ENCODE measurements at places on chromosomes 3 and 15.

- DNase-seq = no peak
Measured at GRCh38 chr3:171200052-171200749, 173.7 kb upstream of the SLC2A2 start.

DNA sequence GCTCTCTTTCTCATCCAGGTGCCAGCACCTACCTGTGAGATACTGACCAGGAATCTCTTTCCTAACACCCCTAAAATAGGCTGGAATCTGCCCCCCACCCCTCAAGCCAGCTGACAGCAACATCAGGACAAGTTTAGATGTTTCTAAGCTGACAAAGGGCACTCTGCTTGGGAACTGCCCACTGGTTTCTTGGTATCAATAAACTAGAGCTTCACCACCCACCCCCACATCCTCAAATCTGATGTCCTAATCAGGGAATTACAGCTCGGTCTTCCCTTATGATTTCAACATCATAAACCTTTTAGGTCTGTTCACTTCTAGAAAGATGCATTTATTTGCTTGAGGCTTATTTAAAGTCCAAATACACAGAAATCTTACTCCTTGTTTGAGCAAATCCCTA is 34.7 kb downstream of the CEP19 start:
- no peak for DNase-seq

DNA sequence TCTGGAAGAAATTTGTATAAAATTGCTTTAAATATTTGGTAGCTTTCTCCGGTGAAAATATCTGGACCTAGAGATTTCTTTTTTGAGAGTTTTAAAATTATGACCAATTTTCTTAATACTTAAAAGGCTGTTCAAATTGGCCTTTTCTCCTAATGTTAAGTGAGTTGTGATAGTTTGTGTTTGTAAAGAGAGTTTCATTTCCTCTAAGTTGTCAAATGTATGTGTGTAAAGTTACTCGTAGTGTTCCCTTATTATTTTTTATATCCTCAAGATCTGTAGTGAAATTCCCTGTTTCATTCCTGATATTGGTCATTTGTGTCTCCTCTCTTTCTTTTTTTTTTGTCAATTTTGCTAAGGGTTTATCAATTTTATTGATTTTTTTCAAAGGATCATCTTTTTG is 92.6 kb upstream of the CTNNB1 start:
- no peak for DNase-seq

GRCh38 chr15:29470794-29471193 is 201.2 kb upstream of the NSMCE3 start:
- DNase-seq = no peak

- DNase-seq = no peak
Measured at GRCh38 chr3:31882895-31883294, 98.2 kb downstream of the OSBPL10 start.

- DNase-seq = no peak
Measured at GRCh38 chr15:48928877-48929538, 34.7 kb downstream of the SHC4 start.

DNA sequence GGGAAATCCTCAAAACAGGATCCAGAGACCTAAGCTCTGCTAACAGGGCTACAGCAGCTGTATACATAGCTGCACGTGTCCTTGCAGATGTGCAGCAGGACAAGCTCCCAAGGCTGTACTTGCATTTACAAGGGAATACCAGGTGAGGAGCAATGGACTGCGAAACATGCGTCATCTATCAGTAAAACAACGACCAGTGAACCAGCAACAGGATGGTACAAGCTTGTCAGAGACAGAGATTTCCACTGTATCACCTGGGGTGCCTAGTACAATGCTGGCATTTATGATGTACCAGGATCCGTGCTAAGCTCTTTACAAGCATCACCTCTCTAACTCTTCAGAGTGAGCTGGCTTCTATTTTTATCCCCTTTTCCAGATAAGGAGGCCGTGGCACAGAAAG is 227.3 kb downstream of the FOXP1 start:
- DNase-seq = no peak

- DNase-seq = peak; percentile 41
Measured at GRCh38 chr3:127652246-127652995, 20.3 kb upstream of the ABTB1 start.

DNA sequence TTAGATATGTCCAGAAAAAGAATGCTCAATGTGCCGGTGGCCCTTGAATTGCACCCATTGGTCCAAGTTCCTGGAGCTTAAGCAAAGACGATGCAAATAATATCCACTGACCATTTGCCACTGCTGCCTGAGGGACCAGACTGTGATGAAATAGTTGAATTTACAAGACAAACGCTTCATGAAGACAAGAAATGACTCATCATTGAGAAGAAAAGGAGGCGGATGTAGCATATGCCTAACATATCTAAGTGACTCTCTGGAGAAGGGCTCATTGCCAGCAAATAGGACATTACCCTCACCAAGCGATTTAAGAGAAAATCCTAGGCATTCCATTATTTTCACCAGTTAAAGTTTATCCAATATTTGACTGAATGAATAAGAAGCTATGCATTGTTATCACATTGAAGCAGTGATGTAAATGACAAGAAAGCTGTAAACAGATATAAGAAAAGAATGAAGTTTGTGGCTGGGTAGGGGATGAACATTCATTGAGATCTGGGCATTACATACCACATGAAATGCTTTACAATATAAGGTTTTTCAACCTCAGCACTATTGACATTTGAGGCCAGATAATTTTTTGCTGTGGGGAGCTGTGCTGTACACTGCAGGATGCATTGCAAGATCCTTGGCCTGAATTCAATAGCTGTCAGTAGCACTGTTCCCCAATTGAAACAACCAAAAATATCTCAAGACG is 48.9 kb upstream of the CPNE4 start:
- DNase-seq = peak; percentile 59

GRCh38 chr3:100425316-100425715 is 24.0 kb downstream of the LNP1 start:
- DNase-seq = no peak

GRCh38 chr3:133490468-133491351 is 82.8 kb upstream of the CDV3 start:
- DNase-seq = no peak

- DNase-seq = no peak
Measured at GRCh38 chr3:179701176-179701827, 48.5 kb downstream of the USP13 start.

GRCh38 chr15:99441871-99442251 is 123.9 kb upstream of the MEF2A start:
- no peak for DNase-seq

DNA sequence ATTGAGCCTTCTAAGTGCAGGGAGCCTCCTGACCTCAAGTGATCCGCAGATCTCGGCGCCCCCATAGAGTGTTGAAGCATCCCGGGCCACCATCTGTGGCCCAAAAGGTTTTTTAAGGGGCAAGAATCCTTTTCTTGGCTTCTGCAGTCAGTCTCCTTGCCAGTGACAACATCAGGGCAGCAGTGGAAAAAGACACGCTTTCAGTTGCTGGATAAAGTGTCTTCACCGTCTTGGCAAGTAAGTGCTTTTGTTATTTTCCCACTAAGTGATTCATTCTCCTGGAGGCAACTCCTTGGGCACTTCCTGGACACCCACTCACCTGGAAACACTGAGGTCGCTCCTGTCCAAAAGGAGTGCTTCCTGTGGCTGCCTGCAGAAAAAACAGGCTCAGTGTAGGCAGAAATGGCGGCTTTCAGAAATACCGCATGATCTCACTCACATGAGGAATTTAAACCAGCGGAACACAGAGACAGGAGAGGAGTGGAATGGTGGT is 71.7 kb upstream of the ABHD2 start:
- no peak for DNase-seq

DNA sequence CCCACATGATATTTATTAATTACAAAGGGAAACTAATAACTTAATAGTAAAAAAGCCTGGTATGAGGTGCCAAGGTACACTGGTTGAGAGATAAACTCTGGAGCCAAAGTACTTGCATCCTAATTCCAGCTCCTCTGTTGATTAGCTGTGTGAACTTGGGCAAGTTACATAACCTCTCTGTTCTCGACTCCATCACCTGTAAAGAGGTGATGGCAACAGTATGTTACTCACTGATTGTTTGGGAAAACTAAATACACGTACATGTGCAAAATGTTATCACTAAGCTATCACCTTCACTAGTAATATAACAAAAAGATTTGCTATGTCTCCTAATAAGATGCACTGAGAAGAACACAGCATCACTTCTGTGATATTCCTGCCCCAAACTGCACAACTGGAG is 206.4 kb downstream of the MEX3B start:
- no peak for DNase-seq

Measured in NCI-H460 (cell line).